ENCODE measurements at places on chromosomes 4 and X.

GRCh38 chr4:38957261-38957815, 74.9 kb downstream of the TMEM156 start:
- DNase-seq, result no peak

GRCh38 chrX:70026112-70026850, 23.5 kb downstream of the AWAT2 start:
- no peak for DNase-seq

DNA sequence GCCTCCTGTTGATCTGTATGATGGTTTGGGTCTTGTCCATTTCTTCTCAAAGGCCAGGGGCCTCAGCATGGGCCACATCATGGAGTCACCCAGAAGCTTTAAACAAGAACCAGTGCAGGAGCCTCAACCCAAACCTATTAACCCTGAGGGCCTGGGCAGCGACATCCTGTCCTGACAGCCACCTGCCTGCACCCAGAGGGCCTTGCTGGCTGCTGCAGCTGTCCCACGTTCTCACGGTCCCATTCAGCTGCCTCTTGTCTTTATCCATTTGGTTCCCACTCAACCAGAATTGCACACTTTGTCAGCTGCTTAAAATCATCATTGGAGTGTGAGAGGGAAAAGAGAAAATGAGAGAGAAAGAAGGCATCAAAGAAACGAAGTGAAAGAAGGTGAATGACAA, 21.6 kb downstream of the C4orf50 start:
- no peak for DNase-seq

DNA sequence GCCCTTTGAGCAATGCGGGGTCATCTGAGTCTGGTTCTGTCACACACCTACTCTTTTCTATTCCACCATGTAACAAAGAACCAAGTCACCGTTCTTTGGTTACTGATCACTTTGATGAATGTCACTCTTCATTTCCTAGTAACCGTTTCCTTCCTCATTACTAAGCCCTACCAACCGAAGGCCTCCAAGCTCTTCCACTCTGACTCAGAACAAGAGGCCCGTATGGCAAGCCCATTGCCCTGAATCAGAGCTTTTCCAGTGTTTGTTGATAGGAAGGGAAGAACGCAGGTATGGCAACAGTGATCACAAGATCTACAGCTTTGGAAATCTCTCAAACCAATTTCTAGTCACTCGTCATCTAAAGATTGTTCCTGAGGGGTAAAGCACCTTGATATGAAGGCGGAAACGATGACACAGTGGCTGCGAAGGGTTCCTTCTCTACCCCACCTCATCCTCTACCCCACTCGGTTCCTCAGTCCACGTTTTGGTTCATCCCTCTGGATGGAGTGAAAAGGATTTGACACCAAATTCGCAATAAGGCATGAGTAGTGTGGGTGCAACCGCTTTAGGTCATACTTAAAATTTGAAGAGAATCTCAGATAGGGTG, 28.0 kb upstream of the CD40LG start:
- DNase-seq, result no peak

DNA sequence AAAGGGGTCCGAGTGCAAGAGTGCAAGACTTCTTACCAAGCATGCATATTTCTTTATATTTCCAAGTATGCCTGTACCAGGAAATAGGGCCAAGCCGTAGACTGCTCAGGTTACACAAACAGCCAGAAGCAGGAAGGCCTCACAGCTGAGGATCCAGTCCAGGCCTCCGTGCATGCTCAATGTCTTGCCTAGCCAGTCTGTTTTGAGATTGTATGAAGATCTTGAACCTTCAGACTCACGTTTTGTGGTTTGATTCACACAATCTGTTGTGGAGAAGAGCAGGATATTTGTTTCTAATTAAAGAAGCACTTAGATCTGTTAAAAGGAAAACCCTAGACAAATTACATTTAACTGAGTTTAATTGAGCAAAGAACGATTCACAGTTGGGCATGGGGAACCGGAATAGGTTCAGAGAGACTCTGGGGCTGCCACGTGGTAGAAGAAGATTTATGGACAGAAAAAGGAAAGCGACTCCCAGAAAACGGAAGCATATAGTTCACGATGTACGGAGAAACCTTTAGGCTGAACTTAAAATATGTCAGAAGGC, 1.2 kb downstream of the MGST2 start:
- DNase-seq, result no peak

DNA sequence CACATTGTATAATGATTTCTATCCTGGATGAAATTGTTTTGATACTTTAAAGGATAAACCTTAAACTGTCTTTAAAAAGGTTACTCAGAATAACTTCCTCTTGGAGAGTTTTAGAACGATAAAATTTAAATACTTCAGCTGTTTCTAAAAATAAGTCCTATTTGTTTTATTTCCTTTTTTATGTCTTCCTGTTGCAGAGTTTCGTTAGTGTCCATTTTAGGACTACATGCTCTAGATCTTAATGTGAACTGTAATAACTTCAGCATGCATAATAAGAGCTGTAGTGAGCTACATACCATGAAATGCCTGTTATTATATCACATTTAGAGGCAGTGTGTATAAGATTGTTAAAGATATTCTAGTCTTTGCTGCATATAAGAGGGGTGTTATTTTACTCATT, 14.6 kb downstream of the ATP10D start:
- no peak for DNase-seq

GRCh38 chr4:74328501-74328900, 20.2 kb downstream of the EPGN start:
- DNase-seq, result no peak

DNA sequence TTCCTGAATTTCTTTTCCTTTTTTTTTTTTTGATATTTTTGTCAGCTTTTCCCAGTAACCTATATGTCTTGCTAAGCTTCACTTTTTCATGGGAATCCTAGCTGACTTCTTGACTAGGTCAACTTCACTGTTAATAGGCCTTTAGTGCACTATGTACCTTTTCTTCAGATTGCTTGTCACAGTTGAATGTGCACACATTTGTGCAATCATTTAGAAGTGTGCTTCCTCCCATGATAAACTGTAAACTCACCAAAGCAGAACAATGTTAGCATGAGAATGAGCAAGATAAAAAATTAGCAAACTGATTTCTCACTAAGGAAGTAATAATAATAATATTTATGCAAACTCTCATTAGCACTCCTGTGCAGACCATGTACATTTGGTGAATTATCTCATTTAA, 173.2 kb downstream of the PABPC4L start:
- DNase-seq, result no peak

DNA sequence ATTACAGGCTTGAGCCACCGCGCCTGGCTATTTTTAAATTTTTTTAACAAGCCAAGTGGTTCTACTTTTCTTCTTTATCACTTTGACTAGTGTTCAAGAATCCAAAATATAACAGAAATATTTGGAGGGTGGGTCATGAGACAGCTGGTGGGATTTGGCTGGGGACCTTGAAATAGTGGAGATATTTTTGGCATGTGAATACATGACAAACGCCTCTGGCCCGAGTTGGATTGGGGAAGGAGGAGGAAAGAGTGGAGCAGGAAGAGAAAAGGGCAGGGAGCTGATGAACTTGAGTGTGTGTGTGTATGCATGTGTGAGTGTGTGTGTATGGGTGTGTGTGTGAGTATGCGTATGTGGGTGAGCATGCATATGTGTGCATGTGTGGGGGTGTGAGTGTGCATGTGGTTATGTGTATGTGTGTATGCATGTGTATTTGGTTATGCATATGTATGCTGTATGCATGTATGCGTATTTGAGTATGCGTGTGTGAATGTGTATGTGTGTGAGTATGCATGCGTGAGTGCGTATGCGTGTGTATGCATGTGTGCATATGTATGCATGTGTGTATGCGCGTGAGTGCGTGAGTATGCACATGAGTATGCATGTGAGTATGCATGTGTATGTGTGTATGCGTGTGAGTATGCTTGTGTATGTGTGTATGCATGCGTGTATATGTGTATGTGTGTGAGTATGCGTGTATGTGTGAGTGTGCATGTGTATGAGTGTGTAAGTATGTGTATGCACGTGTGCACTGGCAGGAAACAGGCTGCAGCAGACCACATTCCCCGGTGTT, 49.6 kb downstream of the JADE1 start:
- DNase-seq, result no peak

GRCh38 chr4:25437926-25438325, 60.9 kb downstream of the ANAPC4 start:
- DNase-seq, result no peak

GRCh38 chrX:100296183-100296753, 113.8 kb downstream of the PCDH19 start:
- DNase-seq, result no peak

DNA sequence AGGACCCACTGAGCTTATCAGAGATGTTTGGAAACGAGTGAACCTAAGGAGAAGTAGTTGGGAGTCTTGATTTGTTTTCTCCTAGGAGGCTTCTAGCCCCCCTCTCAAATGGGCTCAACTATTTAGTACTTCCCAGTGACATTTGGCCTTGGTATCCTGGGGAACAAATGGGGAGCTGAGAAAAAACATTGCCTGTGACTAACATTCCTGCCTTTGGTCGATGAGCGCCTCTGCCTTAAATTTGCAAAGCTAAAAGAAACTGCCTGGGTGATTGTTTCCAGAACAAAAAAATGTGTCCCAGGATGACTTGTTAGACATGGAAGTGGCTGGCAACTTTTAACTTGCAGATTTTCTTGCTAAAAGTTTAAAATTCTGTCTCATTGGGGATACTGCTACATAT, 58.8 kb upstream of the IGFBP7 start:
- DNase-seq, result no peak

GRCh38 chrX:70553516-70553915, 108.9 kb downstream of the DLG3 start:
- DNase-seq, result no peak

DNA sequence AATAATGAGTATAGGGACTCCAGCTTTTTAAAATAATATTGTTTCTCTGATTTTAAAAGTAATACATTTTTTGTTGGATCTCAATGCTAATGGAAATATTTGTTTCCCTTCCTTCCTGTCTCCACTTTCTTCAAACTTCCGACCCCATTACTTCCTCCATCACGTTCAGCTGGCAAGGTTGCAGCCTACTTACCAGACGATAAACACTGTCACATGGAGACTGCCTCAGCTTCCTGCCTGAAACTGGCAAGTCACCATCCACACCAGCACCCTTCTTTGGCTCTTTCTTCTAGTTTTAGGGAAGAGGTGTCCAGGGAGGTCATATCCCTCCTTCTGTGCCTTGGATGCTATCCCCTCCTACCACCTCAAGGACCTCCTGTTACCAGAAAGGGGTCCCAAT, 3.4 kb upstream of the INTU start:
- no peak for DNase-seq

DNA sequence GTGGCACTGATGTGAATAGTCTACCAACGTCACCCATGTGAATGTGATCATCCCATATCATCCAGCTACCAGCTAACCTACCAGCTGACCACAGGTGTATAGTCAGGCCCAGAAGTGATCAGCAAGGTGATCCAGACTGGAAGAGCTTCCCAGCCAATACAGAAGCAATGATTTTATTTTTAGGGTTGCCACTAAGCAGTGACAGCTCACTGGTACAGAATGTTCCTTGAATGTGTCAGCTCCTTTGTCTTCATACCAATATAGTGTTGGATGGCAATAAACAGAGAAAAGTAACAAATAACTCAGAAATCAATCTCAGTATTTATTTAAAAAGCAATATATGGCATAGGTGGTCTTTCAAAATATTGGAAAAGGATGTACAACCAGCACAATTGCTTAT, 361.8 kb upstream of the CPEB2 start:
- DNase-seq, result no peak

DNA sequence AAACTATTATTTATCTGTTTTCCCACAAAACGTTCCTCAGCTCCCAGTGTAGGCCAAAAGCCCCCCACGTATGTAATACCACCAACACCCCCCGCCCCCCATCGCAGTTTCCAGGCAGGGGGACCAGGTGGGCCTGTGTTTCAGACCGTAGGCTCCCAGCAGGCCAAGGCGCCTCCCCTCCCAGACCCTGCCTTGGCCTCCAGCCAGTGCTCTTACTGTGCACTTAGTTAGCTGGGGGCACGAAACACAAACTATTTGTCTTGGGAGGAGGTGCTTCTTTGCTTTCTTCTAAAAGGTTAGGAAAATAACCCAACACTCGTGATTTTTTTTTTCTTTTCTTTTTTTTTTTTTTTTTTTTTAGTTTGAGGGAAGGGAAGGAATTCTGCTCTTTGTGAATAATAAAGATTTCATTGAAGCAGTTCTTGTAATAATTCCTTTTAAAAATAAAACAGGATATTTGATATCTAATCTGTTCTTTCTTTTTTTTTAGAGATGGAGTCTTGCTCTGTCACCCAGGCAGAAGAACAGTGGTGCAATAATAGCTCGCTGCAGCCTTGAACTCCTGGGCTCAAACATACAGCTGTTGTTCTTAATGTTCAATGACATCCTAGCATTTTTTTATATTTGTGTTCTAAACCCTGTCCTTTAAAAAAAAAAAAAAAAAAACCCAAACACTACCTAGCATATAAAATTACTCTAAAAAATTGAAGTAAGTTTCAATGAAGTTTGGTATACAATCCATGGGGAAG, 83.0 kb upstream of the CLDN34 start:
- DNase-seq, result no peak

GRCh38 chr4:20311856-20312255, 60.2 kb downstream of the SLIT2 start:
- no peak for DNase-seq

DNA sequence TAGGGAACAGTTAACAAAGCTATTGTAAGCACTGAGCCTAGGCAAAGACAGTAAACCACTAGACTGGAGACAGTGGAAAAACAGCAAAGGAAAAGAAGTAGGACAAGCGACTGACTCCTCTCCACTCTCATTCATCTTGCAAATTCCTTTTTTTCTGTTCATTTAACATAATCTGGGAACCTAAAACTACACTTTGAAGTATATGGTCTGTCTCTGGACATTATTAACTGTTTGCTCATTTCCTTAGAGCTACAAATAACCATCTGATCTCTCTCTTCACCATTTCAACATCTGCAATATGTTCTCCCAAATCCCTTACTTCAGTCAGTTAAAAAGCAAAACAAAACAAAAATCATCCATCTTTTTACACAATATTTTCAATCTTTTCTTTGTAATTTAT, 642 bp downstream of the HMGN5 start:
- DNase-seq, result no peak

DNA sequence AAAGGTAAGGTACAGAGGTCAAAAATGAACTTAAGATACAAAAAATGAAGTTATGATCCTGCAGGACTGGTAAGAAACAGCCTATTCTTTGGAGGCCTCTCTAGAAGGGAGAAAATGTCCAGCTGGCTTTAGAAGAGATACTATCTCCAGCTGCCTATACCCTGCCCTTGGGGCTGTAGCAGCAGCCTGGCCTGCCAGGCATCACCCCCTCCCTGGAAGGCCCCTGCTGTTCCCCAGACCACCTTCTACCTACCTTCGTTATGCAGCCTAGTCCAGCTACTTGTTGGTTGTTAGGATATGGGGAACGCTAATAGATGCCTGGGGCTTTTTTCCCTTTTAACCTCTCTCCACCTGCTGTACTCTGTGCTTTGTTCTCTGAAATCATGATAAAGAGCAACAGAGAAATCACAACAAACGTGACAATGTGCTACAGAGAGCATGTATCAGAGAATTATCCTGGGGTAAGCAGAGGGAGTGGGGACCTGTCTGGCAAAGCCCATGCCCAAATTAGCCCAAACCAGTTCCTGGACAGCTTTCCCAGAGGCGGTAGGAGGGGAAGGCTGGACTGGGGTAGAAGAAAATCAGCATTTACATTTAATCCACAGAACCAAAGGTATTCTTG, 34.5 kb downstream of the FRMD7 start:
- DNase-seq, result no peak

GRCh38 chr4:58957711-58958110, 1847.5 kb upstream of the IGFBP7 start:
- DNase-seq, result no peak

- no peak for DNase-seq
These were observed 971.5 kb downstream of the C4orf33 start for GRCh38 chr4:130067419-130067818.
